ENCODE measurements at places on chromosomes 16 and 17.

DNA sequence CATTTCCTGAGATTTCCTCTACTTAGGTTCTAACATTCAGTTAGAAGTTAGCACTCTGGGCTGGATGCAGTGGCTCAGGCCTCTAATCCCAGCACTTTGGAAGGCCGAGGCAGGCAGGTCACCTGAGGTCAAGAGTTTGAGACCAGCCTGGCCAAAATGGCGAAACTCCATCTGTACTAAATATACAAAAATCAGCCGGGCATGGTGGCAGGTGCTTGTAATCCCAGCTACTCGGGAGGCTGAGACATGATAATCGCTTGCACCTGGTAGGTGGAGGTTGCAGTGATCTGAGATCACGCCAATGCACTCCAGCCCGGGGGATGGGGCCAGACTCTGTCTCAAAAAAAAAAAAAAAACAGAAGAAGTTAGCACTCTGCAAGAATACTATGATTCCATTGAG, 1430.9 kb downstream of the CDH11 start:
- DNase-seq, result no peak

- DNase-seq, result no peak
Observed at GRCh38 chr17:52157603-52158449, 688 bp downstream of the CA10 start.

DNA sequence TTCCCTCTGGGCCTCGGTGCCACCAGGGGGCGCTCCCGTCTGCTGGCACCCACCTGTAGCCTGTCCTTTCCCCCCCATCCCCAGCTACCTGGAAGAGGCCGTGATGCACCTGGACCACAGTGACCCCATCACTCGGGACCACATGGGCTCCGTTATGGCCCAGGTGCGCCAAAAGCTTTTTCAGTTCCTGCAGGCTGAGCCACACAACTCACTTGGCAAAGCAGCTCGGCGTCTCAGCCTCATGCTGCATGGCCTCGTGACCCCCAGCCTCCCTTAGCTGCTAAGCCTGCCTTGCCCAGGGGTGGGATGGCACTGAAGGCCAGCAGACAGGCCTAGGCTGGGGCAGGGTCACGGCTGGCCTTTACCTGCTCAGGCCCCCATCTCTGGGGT, 818 bp upstream of the NRN1L start:
- peak; percentile 30 for DNase-seq

- DNase-seq, result no peak
Observed at GRCh38 chr17:39648616-39649366, 11.8 kb downstream of the STARD3 start.

- DNase-seq, result no peak
Observed at GRCh38 chr16:51763072-51763661, 612.1 kb upstream of the SALL1 start.

DNA sequence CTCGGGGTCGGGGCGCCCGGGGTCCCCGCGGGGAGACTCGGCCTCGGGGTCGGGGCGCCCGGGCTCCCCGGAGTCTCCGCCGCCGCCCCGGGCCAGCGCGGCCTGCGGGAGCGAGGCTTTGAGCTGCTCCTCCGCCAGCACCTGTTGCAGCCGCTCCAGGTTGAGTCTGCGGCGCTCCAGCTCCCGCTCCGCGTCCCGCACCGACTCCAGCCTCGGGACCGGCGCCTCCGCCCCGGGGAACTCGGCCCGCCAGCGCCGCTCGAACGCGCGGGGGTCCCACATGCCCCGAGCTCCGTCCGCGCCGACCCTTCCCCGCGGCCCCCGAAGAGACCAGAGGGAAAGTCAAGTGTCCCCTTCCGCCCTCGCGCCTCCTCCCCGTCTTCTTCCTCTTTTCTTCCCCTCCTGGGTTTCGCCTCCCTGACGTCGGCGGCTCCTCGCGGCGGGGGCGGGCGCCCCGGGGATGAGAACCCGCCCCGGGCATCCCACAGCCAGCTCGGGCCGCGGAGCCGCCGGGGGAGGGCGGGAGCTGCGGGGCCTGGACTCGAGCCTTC, 40.8 kb upstream of the BHLHA9 start:
- no peak for DNase-seq

DNA sequence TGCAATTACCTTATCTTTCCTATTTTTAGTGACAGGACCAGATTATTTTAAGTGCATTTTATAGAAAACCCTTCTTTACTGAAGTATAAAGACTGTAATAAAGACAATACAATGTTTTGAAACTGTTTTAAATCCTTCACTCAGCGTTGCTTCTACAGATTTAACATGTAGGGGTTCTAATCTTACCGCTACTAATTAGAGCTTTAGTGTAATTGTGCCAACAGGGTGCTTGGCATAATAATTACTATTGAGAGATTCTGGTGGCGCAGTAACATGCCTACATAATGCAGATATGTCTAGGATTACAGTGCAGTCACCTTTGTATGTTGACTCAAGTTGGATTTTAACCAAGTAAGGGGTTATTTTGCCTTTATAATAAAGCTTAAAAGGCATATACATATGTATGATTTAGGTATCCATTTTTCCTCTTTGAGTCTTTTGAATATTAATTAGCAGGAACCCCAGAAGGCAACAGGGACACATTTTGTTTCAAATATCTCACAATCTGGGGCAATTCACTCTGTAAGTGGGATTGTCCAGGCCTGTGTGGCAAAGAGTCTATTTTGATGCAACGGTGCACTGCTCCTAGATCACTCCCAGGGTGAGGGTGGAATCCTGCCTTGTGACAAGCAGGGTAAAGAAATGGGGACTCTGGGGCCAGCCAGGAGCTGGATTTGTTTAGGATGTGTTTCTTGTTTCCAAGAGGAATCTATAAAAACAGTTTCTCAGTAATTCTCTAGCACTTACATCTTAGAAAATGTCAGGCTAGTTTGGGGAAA, 604.7 kb upstream of the SALL1 start:
- no peak for DNase-seq

DNA sequence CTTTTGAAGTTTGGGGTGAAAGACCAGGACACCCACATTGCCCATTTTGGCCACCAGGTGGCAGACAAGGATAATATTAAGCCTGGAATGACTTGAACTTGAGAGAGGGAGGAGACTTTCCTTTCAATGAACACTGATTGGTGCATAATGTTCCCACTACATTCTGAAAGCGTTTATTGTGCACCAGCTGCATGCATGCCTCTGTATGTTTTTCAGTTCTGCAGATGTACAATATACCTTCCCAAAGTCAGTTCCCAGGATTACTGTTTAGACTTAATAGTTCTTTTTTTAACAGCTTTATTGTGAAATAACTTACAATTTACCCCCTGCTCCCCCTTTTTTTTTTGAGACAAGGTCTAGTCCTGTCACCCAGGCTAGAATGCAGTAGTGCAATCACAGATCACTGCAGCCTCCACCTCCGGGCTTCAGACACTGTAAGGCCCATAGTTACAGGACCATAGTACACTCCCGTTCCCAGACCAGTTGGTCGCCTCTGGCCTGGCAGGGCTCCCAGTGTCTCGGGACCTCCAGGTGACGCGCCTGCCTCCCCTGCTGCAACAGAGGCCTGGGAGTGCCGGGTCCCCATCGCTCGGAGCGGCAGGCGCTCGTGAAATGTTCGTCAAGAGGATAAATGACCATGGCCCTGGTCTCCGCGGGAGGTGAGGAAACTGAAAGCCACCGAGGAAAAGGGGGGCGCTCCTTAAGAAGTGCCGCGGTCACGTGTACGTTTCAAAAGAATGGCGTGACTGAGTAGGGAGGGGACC, 12.2 kb downstream of the CES2 start:
- DNase-seq, result peak; percentile 85

DNA sequence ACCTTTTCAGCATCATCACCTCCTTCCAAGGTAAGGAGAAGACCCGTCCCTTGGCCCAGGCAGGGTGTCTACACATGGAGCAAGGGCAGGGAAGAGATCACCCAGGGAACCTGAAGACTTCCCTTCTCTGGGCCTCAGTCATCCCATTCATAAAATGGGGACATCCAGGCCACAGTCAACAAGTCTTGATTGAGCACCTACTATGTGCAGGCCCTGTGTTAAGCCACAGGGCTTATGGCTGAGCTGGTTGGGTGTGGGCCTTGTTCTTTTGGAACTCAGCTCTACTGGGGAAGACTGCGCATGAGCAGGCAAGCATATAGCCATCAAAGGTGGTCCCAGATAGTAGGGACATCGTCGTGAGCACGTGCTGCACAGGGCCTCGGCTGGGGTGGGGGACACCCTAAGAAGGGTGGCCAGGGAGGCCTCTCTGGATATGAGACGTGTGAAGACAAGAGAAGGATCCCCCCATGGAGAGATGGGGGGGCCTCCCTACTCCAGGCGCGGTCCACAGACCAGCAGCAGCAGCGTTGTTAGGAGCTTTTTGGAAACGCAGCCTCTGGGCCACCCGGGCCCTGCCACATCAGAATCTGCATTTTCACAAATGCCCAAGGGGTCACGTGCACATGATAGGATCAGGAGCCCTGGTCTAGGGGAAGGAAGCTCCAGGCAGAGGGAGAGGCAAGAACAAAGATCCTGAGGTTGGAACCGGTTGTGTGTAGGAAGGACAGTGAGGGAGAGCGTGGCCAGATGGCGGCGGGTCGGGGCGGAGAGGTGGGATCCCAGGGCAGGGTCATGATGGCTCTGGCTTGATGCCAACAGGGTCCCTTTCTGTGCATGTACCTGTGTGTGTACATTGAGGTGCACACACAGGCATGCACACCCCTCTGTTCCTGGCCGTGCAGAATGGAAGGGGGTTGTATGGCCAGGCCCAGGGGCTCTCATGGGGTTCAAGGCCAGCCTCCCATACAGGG, 5.9 kb upstream of the ADGRG3 start:
- DNase-seq, result no peak

DNA sequence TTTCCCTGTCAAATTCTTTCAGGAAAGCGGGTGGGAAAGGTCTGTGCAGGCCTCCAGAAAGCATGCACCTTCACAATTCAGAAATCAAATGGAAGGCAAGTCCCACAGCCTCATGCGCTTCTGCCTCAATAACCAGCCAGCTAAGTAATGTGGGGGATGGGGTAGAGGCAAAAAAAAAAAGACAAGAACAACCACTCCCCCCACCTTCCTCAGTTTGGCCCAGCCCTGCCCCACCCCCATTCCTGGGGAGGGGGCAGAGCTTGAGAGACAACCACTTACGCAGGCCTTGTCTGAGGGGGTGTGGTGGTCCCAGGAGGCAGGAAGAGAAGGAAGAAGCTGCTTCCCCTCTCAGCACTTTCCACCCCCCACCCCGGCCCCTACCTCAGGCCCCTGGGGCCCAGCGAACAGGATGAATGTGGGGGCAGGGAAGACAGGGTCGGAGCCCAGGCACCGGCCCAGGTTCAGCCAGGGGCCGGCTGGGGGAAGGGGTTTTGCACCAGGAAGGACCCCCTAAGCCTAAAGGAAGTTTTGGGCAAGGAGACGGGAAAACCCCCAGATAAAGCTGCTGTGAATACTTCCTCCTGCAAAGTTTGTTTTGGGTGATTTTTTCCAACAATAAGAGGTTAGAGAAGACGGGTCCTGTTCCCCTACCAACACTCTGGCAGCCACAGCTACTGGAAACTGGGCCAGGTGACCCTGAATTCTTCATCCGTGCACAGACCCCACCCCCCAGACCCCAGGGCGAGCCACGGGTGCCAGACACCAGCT, 1.2 kb downstream of the JUP start:
- DNase-seq, result no peak

DNA sequence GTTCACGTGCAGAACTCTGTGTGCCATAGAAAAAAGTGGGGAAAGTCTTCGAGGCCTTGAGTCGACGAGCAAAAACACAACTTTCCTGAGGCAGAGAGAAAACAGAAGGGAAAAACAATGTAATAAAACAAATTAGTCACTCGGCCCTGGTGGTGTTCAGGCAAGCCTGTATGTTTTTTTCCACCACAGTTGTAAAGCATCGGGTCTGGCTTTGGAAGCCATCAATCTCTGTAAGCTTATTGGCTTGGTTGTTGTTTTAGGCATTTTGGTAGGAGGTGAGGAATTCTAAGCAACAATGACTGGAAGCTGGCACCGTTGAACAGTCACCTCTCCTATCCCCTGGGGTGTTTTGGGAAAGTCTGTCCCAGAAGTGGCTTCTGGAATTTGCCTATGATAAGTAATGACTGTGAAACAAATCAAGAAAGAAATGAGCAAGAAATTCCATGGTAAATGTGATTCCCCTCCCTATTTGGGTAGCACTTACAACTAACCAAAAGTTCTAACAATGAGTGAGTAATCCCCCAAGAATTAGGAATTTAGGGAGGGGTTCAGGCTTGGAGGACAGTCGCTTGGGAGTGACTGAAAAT, 2.8 kb downstream of the CDH13 start:
- DNase-seq, result peak; percentile 92

- no peak for DNase-seq
Observed at GRCh38 chr16:7615565-7615964, 282.9 kb downstream of the RBFOX1 start.

DNA sequence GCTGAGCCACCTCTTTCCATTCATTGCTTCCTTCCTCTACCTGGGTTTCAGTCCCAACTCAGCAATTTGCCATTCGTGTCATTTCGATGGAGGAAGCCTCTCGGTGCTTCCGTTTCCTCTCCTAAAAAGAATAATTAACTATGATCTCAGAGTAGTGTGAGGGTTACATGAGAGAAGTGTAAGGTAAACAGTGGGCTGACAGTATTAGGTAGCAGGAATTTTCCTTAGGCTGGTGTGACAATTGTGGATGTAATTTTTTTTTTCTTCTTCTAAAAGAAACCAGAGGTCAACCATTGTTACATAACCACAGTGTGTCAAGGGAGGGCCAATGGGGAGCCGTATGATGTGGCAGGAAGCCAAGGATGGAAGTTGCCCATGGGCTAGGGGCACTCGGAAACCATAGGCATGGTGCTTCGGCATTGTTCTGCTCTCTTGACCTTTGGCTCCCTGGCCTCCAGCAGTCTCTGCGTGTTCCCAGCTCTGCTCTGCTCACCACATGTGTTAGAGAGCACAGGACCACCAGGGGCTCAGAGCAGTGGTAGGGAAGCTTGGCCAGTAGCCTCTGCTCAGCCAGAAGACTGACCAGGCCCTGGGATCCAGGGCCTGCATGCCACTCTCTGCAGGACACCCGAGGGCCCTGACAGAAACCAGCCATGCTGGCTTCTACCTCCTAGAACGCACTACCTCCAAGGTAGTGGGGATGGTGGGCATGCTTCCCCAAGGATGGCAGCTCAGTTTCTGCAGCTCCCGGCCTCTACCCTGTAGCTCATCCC, 2.0 kb upstream of the TOP2A start:
- no peak for DNase-seq

- DNase-seq, result no peak
Observed at GRCh38 chr16:17451843-17452242, 18.9 kb downstream of the XYLT1 start.

- DNase-seq, result peak; percentile 30
Observed at GRCh38 chr17:29855686-29856085, 74.3 kb downstream of the SSH2 start.
